ENCODE measurements at places on chromosomes 16 and 17. TPM values are rescaled to one million over a fixed set of nuclear protein-coding genes. Genes with fewer than 3 reads are reported as not detected.

- DNase-seq, result no peak
Observed at GRCh38 chr17:39938140-39938869, 10.8 kb downstream of the LRRC3C start.

DNA sequence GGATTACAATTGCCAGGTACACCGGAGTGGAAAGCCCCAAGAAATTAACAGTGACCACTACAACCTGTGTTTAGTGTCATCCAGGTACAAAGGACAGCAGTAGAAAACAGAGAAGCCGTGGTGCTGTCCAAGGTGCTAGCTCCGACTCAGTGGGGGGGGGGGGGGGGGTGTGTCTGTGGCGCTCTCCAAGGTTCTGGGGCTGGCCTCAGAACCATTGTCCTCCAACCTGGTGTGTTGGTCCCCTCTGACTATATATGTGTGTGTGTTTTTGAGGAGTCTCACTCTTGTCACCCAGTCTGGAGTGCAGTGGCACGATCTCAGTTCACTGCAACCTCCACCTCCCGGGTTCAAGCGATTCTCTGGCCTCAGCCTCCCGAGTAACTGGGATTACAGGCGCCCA, 5.8 kb upstream of the ZNF23 start:
- peak; percentile 46 for DNase-seq

DNA sequence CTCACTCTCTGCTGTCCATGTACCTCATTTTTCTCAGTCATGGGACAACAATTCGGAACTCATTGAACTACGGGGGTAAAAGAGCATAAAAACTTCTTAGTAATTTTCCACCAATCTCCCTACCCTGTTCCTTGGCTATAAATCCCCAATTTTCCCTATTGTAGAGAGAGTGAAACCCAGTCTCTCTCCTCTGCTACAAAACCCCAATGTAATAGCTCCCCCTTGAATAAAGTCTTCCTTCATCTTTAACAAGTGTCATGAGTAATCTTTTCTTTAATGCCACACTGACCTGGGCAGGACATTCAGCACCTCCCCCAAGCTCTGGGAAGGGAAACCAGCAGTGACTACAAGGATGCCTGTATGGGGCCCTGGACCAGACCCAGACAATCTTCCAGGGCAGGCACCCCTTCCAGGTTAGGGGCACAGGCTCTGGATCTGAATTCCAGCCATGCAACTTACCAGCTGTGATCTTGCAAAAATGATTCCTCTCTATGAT, 10.2 kb upstream of the EIF1 start:
- DNase-seq, result peak; percentile 56

DNA sequence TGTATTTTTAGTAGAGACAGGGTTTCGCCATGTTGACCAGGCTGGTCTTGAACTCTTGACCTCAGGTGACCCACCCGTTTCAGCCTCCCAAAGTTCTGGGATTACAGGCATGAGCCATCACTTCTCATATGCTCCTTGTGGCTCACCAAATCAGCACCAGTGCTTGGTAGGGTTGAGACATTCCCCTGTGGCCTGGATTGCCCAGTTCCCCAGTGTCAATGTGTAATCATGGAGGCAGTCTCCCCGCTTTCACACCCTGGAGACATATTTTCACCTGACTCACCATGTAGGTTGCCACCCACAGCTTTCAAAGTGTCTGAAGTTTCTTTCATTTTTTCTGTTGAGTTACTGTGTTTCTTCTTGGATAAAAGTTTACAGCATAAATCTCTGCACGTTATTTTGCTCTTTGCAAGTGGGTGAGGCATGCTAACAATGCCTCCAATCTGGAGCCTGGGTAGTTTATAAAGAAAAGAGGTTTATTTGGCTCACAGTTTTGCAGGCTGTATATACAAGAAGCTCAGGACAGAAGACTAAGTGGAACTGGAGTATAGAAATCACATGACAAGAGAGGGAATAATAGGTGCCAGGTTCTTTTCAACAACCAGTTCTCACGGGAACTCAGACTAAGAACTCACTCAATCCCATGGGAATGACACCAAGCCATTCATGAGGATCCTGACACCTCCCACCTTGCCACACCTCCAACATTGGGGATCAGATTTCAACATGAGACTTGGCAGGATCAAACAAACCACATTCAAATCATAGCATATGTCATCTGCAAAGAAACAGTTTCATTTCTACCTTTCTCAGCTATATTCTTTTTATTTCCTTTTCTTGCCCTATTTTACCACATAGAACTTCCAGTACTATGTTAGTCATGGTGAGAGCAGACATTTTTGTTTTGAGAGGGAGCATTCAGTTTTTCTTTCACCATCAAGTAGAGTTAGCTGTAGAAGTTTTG, 113.2 kb downstream of the PHKB start:
- DNase-seq, result peak; percentile 67

DNA sequence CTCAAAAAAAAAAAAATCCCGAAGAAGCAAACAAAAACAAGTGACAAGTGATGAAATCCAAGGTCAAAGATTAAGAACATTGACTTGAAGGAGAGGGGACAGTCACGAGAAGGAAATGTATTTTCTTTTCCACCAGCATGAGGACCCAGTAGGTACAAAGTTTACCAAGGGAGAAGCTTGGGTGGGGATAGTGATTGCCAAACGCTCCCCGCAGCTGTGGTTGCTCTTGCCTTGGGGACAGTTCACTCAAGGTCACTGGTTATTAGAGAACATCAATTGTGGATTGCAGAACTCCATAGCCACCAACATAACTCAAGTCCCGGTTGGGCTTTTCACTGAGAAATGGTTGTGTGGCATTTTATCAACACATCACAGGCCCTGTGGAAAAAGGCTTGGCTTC, 27.0 kb downstream of the RSL1D1 start:
- no peak for DNase-seq

GRCh38 chr17:41360296-41360995, 9.2 kb downstream of the KRT33B start:
- DNase-seq, result no peak

DNA sequence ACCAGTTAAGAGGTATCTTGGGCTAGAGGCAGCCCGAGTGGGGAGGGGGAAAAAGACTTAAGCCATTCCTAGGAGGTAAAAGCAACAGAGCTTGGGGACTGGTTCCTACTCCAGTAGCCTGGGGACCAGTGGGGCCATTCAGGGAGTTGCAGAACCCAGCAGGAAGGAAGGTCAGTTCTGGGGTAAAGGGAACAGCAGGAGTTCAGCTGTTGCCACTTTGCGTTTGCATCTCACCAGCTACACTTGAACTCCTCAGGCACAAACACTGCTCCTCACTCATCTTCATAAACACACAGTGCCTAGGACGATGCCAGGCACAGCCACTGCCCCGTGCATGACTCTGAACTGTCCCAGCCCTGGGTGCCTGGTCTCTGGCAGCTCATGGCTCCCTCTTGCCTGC, 4.0 kb downstream of the HAP1 start:
- no peak for DNase-seq

GRCh38 chr17:74059479-74060240, 143.8 kb upstream of the RPL38 start:
- no peak for DNase-seq

DNA sequence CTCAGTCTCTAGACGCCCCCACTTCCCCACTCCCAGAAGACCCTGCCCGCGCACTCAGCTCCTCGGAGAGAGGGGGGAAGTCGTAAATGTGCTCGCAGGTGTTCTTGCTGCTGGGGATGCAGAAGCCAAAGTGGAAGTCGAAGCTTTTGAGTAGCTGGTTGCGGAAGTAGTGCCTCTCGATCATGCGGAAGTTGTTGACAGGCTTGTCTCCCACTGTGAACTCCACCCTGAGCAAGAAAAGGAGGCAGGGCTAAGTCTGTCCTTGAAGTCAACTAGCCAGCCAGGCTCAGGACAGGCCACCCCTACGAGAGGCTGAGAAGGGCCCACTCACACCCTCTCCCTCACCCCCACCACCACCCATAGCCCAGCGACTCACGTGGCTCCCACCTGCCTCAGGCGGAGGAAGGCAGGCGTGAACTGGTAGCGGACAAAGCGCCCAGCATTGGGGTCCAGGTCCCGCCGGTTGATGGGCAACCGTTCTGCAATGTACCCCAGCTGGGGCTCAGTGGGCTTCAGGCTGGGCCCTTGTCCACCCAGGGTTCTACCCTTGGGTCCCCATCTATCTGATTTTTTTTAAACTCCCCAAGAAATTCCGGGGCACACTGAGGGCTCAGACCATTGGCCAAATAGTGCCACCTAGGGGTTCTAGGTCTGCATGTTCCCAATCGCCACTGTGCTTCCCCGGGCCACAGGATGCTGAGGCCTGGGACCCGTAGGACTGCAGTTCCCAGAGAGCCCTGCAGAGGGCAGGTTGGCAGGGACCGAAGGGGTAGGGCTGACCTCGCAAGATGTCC, 4.6 kb downstream of the UNC119 start:
- peak; percentile 86 for DNase-seq

GRCh38 chr17:9487406-9487805, 88.2 kb downstream of the STX8 start:
- DNase-seq, result no peak

DNA sequence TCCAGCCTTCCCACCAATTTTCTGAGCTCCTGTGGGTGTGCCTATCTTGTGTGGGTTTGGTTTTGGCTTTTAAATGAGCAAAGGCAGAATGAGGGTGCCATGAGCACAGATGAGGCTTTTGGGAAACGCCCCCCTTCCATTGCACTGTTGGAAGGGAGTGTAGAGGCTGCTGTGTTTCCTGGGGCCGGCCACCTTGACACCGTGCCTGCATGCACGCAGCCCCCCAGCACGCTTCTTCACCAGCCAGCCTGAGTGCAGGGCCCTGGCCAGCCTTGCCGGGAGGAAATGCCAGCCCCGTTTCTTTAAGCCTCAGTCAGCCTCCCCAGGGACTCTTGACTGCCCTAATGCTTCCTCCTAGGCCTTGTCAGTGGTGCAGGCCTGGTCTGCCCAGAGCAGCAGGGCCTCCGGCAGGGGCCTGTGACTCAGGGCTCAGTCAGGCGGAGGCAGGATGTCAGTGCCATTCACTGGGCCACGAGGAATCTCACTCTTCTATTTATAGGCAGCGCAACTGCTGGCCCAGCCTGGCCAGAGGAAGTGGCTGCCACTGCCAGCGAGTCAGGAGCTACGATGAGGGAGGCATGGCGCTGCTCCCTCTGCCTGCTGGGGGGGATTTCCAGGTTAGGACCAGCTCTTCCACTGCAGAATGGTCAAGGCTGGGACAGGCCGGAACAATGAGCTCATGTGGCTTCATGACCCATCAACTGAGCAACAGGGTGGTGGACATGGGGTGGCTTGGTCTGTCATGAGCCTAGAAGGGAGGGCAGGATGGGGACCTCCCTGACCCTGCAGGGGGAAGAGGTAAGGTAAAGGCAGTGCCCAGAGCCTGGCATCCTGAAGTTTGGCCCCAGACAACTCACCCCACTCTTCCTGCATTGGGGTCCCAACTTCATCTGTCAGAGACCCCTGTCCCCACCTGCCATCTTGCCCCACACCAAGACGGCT, 205.2 kb downstream of the RAB11FIP4 start:
- DNase-seq, result peak; percentile 53

DNA sequence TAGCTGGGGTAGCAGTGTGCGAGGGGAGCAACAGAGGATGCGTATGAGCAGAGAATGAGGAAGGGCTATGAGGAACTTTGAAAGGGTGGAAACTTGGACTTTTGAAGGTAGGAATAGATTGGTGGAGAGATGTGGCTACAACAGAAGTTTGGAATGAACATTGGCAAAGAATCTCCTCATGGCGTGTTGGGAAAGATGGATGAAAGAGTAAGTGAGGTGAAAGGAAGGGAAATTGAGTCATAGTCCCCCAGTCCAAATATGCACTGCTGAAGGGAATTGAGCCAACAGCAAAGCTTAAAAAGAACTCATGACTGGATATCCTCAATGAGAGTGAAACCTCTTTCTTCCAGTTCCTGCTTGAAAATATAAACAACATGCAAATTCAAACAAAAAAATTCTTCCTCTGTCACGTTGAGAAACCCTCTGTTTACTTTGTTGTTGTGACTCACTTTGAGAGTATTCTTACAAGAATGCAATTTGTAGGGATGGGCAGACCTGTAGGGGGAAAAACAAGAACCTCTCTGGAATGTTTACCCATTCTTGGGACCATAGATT, 313.2 kb upstream of the KCNJ16 start:
- DNase-seq, result no peak

- DNase-seq, result no peak
Observed at GRCh38 chr17:16818821-16819683, 129.0 kb downstream of the CCDC144A start.

- DNase-seq, result no peak
Observed at GRCh38 chr17:45857977-45858708, 13.5 kb downstream of the SPPL2C start.

- no peak for DNase-seq
Observed at GRCh38 chr16:57089406-57089805, 3.0 kb upstream of the CPNE2 start.

DNA sequence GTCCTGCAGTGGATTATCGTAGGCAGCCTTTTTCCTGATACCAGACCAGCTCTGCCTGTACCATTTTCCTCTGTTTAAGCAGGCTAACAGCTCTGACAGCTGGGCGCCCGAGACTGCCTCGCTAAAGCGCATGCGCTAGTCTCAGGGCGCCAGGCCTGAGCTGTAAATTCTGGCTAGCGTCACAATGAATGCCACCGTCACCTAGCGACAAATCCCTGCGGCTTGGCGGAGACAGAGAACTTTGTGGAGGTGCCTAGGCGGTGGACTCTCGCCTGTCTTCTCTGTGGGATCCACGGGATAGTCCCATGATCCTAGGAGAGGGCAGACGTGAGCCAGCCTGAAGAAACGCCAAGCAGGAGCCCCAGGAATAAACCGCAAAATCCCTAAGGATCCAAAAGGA, 573.9 kb downstream of the KCNJ18 start:
- DNase-seq, result no peak

GRCh38 chr17:10640475-10640874, 16.6 kb downstream of the MYH3 start:
- DNase-seq, result no peak

DNA sequence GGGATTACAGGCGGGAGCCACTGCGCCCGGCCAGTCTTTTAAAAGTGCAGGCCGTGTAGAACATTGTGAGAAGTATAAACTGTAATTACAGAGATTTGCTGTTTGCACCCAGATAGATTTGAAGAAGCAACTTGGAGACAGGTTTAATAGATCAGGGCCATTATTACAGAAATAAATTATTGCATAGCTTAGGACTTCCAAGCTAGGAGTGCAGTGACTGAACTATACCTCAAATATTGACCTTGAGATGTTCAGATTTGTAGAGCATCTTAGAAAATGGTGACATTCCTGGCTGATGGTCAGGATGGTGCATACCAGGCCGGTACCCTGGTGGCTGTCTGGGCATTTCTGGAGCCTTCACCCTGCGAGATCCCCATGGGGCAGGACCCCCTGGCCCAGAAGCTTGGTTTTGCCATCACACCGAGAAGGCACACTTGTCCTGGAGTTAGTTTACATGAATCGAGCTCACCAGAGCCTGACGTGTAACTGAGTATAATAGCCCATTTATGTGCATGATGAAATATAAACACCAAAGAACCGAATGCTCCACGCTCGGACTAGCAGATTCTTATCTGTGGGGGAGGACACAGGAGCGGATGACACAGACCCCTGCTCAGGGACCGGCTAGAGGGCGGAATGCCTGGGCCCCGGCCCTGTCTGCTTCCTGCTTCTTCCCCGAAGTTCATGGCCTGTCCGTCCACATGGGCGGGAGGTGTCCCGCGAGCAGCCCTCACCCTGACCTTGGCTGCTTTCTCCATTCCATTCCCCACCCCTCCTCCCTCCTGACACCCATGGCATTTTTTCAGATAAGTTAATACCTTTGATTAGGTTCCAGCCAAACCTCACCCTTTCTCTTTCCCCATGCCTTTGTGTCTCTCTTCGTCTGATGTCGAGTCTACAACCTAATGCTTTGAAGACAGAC, 32.1 kb downstream of the CCDC40 start:
- DNase-seq, result no peak

PPY gene
- total RNA-seq, result not detected

HLF gene
- total RNA-seq, result 3.4 TPM

ASGR1 gene
- total RNA-seq, result 1.2 TPM

TBC1D3G gene
- not detected for total RNA-seq

C17orf67 gene
- 3.9 TPM for total RNA-seq

PNPO gene
- total RNA-seq, result 32.5 TPM

C16orf87 gene
- 18.1 TPM for total RNA-seq

HCRT gene
- total RNA-seq, result not detected
